ENCODE measurements at places on chromosomes 16 and 17.

GRCh38 chr16:565419-566330 lies 1.1 kb upstream of the NHLRC4 start:
- no peak for DNase-seq

- DNase-seq, result no peak
These were observed 11.7 kb downstream of the PECAM1 start for GRCh38 chr17:64378890-64379354.

GRCh38 chr16:25073854-25074253 lies 37.7 kb upstream of the LCMT1 start:
- DNase-seq, result no peak

DNA sequence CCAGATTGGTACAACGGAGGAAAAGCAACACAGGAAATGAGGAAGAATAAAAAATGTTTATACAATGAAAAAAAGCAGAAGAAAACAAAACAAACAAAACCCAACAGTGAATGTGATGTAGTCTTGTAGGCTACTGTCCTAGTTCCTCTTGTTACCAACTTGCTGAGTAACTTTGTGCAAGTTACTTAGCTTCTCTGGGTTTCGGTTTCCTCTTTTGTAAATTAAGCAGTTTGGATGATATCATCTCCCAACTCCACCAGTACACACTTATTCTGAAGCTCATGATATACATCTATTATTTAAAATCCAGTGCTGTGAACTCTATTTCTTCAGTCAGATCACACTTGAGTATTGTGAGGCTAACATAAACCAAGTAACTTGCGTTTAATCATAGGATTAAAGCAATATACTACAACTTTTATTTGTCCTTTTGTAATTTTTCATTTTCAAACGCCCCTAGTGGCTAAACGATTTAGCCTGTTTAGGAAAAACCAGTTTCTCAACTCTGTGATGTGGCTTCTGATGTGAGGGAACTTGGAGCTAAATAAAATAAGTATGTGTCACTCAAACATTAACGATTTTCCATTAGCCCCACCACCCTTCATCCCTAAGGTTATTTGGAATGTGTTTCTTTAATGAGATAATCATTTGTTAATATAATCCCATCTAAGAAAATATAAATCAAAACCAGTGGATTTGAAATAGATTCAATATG lies 1.4 kb upstream of the UNK start:
- peak; percentile 72 for DNase-seq

DNA sequence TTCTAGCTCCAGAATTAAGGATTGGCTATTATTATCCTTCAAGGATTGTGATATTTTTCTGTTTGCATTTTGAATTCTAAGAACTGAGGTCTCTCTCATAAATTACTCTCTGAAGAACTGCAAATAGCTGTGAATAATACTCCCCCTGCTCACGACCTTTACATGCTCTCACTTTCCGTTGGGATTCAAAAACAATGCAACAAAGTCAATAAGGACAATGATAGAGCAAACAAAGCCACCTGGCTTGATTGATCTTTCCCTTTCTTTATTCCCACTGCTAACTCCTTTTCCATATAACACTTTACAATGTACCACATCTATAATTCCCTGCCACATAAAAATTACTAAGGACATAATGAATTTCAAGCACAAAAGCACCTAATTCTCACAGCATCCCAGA lies 523.0 kb upstream of the CA10 start:
- no peak for DNase-seq

DNA sequence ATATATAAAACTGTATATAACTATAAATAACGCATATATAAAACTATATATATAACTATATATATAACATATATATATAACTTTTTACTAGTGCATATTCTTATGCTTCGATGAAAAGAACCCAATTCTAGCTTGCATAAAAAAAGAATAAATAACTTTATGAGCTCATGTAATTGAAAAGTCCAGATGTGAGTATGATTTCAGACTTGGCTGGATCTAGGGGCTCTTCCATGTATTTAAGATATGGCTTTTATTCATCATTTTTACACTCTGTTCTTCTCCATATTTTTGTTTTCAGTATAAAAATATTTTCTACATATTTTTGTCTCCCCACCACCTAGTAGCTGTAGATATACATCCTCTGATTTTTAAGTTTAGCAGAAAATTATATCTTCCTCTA lies 417.5 kb downstream of the CDH11 start:
- DNase-seq, result no peak

GRCh38 chr16:76195056-76195455 lies 82.1 kb upstream of the CNTNAP4 start:
- DNase-seq, result no peak

- DNase-seq, result no peak
These were observed 834.2 kb upstream of the SOX9 start for GRCh38 chr17:71286625-71287024.

- no peak for DNase-seq
These were observed 14.4 kb downstream of the GJD3 start for GRCh38 chr17:40349895-40350688.

DNA sequence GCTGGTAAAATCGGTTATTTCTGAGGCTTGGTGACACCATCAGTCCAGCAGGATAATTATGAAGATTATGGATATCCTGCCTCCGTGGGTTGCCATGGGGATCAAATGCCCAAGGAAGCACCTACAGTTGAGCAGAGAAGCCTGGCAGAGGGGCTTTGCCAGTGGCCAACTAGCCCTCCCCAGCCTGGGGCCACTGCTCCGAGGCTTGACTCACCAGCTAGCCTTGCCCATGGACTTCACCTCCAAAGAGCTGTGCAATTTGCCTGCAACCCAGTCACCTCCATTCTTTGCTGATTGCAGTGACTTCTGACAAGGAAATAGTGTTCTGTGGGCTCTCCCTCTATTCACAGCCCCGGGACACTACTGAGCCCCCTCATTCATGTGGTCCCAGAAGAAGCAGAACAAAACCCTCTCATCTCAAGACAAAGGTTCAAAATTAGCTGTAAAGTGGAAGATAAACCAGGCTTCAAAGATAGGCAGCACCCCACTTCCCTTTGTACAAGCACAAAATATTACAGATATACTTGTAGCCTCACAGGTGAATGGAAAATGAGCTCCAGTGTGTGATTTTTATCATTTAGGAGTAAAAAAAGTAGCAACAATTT lies 1.6 kb downstream of the PECAM1 start:
- DNase-seq, result no peak

GRCh38 chr17:67992548-67993152 lies 3.6 kb downstream of the C17orf58 start:
- no peak for DNase-seq

- DNase-seq, result no peak
These were observed 12.5 kb downstream of the CALCOCO2 start for GRCh38 chr17:48843187-48843900.

- no peak for DNase-seq
These were observed 33.5 kb downstream of the CEP95 start for GRCh38 chr17:64540118-64540776.

DNA sequence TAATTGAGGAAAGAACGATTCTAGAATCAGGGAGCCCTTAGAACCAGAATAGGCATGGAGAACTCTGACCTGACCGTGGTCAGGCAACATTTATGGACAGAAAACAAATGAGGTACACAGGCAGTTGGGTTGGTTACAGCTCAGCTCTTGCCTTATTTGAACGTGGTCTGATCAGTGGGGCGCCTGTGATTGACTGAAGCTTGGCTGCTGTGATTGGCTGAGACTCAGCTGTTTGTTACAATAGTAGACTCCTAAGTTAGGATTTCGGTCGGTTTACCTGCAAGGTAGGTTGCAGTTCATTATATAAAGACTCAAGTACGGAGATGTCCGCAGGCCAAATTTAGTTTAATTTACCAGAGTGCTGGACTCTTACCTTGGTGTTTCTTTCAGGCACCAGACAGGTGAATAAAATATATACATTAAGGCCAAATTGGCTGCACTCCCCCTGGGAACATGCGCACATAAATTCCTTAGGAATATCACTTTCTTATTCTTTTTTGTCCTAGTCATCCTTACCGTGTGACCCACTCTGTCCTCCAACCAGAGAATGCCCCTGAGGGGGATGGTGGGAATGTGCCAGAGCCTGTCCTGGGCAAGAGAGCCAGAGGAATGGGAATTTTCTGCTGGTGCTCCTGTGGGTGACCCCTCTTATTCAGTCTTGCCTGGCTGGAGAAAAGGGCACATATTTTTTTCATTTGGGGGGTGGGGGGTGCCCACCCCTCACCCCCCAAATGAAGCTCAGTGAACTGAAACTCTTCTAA lies 7.5 kb upstream of the CSNK2A2 start:
- no peak for DNase-seq

GRCh38 chr16:66103211-66103610 lies 263.3 kb upstream of the CDH5 start:
- DNase-seq, result no peak

DNA sequence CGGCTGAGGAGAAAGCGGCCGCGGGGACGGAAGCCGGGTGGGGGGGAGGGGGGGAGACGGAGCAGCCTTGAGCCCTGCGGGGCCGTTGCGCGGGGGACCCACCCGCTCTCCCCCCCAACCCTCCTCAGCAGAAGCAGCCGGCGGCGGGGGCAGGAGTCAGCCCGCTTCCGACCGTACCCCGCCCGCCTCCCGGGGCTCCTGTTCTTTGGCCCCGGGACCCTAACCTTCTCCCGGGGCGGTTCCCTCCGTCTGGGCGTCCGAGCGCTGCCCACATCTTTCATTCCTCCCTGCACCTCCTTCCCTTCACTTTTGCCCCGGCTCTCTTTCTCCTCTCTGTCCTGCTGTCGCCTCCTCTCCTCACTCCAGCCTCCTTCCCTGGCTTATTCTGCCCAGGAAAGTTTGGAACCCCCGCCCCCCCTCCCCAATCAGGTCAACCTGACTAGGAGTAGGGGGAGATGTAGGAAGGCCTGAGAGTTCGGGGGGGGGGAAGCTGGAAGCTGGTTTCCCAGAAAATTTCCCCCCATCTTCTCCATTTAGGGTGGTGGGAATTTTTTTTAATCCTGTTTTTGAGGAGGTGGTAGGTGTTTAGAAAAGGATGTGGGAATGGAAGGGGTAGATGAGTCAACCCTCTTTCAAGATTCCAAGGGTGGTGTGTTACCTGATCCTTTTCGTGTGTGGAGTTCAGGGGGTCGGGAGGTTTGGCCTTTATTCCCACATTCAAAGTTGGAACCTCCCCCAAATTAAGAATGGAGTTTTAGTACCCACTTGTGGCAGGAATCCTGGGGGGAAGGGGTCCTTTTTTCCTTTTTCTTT lies 427 bp upstream of the NLK start:
- DNase-seq, result no peak

DNA sequence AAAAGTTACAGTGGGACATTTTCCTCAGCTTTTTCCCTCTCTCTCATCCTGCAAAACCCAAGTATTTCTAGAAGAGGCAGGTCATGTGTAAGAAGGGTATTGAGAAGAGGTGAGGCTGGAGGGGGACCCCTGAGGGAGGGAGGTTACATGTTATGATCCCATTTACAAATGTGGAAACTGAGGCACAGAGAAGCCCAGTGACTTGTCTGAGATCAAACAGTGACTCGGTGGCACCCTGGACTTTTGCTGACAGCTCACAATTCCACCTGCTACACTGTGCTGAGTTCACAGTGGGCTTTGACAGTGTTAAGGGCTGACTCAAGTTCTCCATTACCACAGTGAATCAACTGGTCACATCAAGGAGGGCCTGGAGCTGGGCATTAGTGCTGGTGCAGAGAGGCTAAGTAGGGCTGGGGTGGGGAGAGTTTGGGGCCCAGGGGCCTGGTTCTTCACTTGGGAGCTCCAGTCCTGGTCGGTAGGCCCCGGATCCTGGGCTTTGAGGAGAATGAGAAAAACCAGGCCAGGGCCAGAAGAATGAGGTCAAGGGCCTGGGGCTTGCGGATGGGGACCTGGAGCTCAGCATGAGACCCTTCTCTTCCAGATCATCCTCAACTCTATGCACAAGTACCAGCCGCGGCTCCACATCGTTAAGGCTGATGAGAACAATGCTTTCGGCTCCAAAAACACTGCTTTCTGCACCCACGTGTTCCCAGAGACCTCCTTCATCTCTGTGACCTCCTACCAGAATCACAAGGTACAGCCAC lies 26.0 kb downstream of the TBX4 start:
- no peak for DNase-seq

DNA sequence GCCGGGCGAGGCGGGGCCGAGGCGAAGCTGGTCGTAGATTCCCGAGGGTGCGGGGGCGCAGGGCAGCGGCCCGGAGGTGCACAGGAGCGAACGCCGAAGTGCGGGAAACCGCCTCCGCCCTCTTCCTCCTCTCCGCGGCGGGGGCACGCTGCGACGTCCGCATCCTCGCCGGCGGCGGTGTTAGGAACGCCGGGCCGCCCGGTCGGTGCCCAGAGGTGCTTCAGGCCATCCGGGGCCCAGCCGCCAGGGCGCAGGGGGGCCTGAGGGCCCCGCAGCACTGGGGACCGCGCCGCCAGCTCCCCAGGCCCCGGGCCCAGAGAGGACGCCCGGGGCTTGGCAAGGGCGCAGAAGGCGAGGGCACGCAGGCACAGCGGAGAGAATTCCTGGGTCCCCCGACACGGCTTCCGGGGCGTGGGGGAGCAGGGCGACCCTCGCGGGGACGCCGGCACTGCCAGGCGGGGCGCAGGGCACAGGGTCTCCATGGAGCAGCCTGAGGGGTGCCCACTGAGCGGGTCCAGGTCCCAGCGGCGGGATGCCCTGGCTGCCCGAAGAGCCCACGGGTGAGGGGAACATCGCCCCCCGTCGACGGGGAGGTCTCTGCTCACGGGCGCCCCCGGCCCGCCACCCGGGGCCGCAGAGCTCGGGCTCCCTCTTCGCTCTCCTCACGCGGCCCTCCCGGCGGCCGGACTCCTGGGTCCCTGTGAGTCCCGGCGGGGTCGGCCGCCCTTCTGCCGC lies 576 bp downstream of the EPOP start:
- DNase-seq, result no peak
